ENCODE measurements at places on chromosomes 6 and 20. TPM values are rescaled to one million over a fixed set of nuclear protein-coding genes. Genes with fewer than 3 reads are reported as not detected.

Gene HIVEP2
- 32.8 TPM for total RNA-seq

DNA sequence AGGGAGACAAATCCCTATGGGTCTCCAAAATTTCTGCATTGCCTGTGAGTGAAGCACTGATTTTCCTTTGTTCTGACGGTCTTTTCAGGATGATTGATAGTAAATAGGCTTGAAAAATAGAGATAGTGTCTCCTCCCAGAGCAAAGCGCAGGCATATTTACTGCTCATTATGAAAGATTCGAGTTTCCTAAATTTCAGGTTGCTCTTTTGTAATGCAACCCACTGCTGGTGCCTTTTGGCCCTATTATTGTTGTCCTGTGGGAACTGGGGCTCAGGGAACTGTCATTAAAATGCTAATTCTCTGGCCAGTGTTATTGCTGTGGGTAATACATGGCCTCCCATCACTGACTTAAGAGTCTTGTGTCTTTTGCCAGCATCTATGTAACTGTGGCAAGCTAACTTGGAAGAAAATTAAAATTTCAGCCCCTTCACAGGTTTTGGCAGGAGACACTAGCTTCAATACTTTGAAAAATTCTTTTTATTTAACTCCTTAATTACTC is 754.1 kb upstream of the MAP3K7 start:
- no peak overlapping the region for H3K27ac ChIP-seq
- no peak for DNase-seq
- H3K36me3 ChIP-seq: no peaks in the 10 kb centered on the region
- no peaks in the 10 kb centered on the region for H3K4me1 ChIP-seq

Gene PKIB
- total RNA-seq: 0.65 TPM

- no peak overlapping the region for H3K4me3 ChIP-seq
- H3K4me1 ChIP-seq: no peaks in the 10 kb centered on the region
- H3K27ac ChIP-seq: no peak overlapping the region
- DNase-seq: no peak
Observed at GRCh38 chr6:121984956-121985355, 414.5 kb upstream of the HSF2 start.

DNA sequence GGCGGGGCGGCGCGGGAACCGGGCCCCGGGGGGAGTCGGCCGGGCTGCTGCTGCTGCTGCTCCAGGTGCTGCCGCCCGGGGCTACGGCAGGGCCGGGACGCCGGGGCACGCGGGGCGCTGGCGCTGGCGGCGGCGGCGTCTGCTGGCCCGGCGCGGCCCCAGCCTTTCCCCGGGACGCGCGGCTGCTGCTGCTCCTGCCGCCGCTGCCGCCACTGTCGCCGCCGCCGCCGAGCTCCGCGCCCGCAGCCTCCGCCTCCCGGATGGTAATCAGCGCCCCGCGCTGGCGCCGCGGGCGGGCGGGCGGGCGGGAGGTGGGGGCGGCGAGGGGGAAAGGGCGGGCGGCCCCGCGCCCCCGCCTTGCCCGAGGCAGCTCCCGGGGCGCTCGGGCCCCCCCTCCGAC is 306 bp downstream of the EBF4 start:
- H3K4me3 ChIP-seq: no peak overlapping the region
- DNase-seq: no peak
- H3K27me3 ChIP-seq: peaks cover 51% of the 10 kb centered on the region

DNA sequence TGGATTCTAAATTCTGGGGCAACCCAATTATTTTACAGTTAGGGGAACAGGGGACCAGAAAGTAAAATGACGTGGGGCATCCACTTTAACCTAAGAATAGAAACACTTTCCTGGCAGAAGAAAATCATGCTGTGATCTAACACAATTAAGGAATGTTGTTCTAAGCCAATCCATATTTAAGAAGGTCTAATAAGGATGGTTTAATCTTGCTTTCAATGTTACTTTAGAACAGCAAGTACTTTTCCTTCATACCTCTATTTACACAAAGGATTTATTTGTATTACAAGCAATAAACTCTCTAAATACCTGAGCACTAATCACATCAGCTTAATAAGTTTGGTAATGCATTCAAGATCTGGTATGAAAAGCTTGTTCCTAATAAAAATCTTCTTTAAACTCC is 32.4 kb downstream of the SLC2A12 start:
- no peak for DNase-seq
- no peak overlapping the region for H3K4me3 ChIP-seq
- no peaks in the 10 kb centered on the region for H3K4me1 ChIP-seq
- H3K27ac ChIP-seq: no peak overlapping the region
